ENCODE measurements at places on chromosomes 7 and 10.

- DNase-seq: no peak
Measured at GRCh38 chr7:159033473-159033825, 111.2 kb downstream of the VIPR2 start.

GRCh38 chr10:19815731-19816410 lies 361 bp upstream of the PLXDC2 start:
- no peak for DNase-seq

DNA sequence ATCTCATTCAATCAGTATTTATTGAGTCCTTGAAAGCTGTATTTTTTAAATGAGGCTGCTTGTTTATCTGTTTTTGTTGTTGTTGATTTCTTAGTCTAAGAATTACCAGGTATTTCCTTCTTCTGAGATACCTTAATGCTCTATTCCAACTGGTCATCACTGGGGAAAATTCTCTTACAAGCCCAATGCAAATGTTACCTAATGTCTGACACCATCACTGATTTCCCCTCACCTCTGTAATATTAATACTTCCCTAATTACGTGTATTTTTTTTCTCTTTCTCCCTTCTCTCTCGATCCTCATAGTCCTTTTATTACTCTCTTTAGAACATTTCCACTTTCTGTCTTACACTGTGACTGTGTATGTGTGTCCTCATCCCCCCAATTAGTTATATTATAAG lies 13.9 kb downstream of the HDAC9 start:
- DNase-seq: no peak

DNA sequence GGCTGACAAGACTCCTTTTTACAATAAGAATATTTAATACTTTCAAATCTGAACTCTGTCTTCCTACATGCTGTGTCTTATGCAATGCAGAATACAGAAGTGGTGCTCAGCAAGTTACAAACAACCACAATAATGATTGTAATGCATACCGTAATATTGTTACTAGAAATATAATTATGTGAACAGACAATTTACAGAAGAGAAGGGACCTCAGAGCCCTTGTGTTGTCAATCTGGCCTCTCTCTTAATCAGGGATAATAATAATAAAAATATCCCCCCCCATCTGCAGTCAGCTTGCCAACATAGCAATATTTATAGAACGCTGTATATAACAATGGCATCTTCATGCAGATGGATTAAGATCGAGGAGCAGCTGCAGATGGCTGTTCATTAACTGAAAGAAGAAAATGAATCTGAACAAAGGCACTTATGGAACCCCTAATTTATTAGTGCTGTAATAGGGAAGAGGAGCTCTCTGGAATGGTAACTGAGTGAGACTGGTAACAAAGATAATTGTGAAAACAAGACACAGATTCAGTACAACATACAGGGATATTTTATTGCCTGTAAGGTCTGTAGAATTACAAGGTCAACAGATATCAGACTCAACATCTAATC lies 106.3 kb downstream of the TMEM26 start:
- DNase-seq: no peak
